Stimulated activated CD4-positive, alpha-beta T cell treated with anti-CD3 and anti-CD28 coated beads, Interleukin-1b, Interleukin-23, amount 100 ng/mL, for 1 hour (primary cell): ENCODE measurements at places on chromosomes 4 and X.

GRCh38 chr4:55604996-55605395 lies 13.0 kb upstream of the PDCL2 start:
- DNase-seq: no peak

- no peak for DNase-seq
Observed at GRCh38 chr4:52987392-52988056, 125.4 kb downstream of the RASL11B start.

DNA sequence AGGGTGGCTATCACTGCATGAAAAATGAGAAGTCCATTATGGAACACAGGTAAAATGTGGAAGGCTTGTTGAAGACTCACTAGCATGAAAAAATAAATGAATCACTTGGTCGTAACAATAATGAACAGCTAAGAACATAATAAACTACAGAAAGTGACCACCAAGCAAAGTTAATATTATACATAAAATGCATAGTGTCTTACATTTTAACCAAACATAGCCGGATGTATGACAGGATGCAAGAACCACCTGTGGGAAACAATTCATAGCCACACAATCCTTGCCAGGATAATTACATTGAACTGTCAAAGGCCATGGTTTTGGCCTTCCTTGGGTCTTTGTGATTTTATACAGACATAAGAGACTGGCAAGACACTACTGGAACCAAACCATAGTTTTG lies 81.9 kb upstream of the ATXN3L start:
- no peak for DNase-seq

DNA sequence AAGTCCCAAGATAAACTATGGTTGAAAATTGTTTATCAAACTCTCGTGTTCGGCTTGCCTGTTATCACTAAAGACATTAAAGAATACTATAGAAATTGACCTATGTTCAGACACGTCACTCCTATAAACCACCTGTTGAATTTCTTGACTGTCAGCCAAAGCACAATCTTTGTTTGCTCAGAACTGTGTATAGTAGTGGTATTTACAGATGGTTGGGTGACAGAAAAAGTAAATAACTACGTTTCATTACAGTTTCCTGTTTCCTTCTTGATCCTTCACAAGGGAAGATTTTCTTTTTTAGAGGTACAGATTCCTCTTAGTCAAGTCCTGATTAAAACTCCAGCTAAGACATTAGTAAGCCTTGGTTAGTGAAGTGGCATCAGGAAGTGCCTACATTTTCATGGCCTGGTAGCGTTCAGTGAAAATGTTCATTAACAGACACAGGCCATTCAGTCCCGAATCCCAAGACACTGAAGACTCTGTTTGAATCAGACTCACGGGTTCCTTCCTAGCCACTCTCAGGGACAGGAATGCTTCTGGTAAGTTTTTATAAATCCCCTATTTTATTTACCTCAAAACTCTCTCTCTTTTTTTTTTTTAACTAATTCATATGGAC lies at the start of gene SMIM31:
Gene SMIM31, plus strand, starts transcription at position 259 of the 616 bp plus-strand sequence. CDS start 16,313 bp downstream, outside the sequence.
- no peak for DNase-seq

DNA sequence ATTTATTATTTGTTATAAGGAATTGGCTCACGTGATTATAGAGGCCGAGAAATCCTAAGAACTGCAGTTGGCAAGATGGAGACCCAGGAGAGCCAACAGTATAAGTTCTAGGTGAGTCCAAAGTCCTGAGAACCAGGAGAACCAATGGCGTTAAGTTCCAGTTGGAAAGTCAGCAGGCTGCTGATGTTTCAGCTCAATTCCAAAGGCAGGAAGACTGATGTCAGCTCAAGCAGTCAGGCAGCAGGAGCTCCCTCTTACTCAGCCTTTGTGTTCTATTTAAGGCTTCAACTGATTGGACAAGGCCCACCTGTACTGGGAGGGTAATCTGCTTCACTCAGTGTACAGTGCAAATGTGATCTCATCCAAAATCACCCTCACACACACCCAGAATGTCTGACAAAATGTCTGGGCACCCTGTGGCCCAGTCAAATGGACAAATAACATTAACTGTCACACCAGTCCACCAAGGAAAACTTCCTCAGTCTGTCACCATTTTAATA lies 30.8 kb upstream of the TBL1X start:
- DNase-seq: no peak

DNA sequence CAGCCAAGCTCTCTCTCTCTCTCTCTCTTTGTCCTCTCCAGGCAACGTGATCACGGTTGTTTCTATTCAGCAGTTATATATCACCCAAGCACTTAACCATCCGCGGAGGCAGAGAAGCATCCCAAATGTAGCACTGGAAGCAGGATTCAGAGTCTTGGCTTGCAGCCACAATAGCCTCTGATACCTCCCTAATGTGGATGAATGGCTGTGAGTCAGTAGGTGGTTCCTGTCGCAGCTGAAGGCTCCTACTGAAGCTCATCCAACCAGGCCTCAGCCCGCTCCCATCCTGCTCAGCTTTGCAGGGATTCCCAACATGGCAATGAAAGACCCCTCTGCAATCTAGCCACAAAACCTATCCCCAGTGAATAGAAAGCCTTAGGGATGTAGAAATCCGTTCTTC lies 5.1 kb downstream of the HS6ST2 start:
- no peak for DNase-seq

- no peak for DNase-seq
Observed at GRCh38 chr4:89745708-89746107, 91.3 kb downstream of the SNCA start.

GRCh38 chrX:47560179-47560933 lies 649 bp upstream of the ARAF start:
- DNase-seq: no peak

- DNase-seq: no peak
Observed at GRCh38 chr4:78962597-78963115, 23.4 kb upstream of the PAQR3 start.

- DNase-seq: no peak
Observed at GRCh38 chr4:180960743-180961401, 1282.3 kb upstream of the TENM3 start.

DNA sequence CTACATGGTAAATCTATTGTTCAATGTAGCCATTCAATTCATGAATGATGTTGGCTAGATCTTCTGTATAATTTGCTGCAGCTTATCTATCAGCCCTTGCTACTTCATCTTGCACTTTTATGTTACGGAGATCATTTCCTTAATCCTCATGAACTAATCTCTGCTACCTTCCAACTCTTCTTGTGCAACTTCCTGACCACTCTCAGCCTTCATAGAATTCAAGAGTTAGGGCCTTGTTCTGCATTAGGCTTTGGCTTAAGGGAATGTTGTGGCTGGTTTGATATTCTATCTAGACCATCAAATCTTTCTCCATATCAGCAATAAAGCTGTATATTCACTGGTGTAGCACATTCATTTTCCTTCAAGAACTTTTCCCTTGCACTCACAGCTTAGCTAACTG lies 36.7 kb upstream of the MAP9 start:
- DNase-seq: no peak

GRCh38 chr4:105946771-105947170 lies 51.5 kb downstream of the NPNT start:
- DNase-seq: no peak

DNA sequence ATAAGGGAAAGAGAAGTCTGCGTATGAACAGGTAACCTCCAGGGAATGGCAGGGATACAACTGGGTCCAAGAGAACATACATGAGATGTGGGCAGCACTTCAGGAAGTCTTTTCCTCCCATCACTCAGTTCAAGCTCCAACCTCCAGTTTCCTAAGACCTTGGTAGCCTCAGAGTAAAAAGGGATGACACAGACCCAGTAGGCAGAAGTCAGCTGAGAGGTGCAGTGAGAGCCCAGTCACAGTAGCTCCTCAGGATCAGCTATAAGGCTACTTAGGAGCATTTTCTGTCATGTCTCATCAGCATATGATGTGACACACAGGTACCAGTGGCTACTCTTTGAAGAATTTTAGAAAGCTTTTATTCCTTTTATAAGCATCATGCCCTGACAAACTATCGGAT lies 12.5 kb upstream of the STS start:
- no peak for DNase-seq

GRCh38 chr4:155679343-155679742 lies 12.7 kb downstream of the GUCY1A1 start:
- no peak for DNase-seq

DNA sequence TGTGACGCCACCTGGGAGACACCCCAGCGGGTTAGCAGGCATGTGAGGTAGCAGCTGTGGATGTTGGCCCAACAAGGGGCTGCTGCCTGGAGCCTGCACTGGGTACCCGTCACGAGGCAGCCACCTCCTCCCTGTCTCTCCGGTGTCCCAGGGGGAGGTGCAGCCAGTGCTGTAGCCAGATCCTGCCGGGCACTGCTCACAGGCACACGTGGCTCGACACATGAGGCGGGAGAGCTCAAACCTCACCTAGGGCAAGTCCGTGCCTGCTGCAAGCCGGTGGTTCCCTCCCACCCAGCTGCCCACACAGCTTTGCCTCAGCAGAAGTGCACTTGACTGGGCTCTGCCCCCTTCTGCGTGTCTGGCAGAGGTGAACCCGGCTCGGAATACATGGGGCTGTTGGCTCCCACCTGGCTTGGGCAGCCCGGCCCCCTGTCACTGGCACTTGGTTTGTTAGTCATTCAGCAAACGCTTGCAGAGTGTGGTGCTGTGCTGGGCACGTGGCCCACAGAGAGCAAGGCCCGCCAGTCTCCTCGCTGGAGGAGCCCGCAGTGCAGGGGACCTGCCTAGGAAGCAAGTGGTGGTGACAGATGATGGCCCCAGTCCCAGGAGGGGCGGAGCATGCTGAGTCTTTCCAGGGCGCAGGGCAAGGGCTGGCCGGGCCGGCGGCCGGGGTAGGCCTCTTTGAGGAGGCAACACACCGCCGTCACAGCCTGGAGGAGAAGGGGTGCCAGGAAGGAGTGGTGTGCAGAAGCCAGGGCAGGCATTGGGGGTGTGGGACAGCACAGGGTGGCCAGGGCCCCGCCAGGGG lies 10.1 kb upstream of the SH3TC1 start:
- DNase-seq: no peak

GRCh38 chr4:24471486-24472160 lies 112.7 kb downstream of the DHX15 start:
- no peak for DNase-seq

DNA sequence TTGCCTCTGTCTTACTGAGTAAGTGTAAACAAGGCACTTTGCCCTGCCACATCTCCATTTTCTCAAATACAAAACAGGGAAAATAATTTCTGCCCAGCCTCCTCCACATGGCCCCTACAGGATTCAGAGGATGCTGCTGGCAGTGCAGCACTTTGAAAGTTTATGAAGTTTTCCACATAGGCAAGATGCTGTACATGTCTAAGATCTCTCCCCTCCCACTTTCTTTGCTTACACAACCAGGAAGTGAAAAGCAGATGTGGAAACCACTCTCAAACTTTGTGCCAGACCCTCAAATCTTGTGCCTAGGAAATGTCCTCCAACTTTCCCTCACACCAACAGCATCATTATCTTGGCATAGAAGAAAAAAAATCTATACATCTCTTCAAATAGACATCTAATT lies 257.0 kb upstream of the LDB2 start:
- no peak for DNase-seq

DNA sequence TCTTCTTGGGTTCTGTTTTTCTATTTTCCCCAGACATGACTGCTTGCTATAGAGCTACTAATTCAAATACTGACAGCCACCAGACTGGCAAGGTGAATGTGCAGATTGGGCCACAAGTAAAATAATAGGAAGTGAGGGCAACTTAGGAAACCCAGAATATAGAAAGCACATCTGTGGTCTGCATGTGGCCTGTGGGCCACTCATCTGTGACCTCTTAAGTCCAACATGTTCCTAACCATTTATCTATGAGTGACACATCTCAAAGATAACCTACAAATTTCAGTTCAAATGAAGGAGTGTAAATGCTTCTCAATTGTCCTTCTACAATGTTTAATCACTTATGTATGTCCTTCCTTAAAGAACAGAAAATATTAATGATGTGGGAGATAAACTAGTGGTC lies 128.9 kb downstream of the REELD1 start:
- no peak for DNase-seq

DNA sequence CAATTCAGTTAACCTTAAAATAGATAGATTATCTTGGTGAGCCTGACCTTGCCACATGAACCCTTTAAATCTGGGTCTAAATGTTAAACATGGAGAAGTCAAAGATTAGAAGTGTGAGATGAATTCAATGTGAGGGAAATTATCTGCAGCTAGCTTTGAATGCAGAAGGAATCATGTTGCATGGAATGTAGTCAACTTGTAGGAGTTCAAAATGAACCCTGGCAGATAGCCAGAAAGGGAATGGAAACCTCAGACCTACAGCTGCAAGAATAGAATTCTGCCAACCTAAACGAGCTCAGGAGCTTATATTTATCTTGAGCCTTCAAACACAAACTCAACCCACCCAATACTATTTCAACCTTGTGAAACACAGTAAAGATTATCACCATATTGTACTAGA lies 632.5 kb downstream of the KCTD8 start:
- no peak for DNase-seq

DNA sequence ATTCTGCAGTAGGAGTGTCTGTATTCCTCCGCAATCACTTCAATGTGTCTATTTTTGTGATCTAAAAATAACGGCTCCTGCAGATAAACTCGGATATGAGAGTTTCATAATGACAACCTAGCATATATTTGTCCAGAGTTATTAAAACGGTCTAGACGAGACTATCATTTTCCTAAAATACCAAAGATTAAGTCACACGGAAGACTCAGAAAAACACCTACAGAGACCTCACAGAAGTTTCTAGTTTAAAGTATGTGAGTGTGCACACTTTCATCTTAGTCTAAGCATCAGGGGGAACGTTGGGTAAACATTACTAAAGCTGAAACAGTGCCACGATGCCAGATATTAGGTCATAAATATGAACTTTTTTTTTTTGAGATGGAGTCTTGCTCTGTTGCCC lies 156.9 kb downstream of the AFAP1 start:
- no peak for DNase-seq

- no peak for DNase-seq
Observed at GRCh38 chr4:185903205-185903604, 91.2 kb upstream of the SORBS2 start.
